ENCODE measurements at places on chromosomes 1 and 21. TPM values are rescaled to one million over a fixed set of nuclear protein-coding genes. Genes with fewer than 3 reads are reported as not detected.

Gene ZNF436
- 4.9 TPM for polyA plus RNA-seq

Gene TRPM2
- polyA plus RNA-seq: 2.4 TPM

GRCh38 chr1:35646043-35646442, 4.7 kb upstream of the PSMB2 start:
- peaks cover 11% of the 10 kb centered on the region for H3K27me3 ChIP-seq
- no peaks in the 10 kb centered on the region for H3K36me3 ChIP-seq
- no peak for DNase-seq
- H3K27ac ChIP-seq: no peak overlapping the region

Gene CD2
- 440 TPM for polyA plus RNA-seq

DNA sequence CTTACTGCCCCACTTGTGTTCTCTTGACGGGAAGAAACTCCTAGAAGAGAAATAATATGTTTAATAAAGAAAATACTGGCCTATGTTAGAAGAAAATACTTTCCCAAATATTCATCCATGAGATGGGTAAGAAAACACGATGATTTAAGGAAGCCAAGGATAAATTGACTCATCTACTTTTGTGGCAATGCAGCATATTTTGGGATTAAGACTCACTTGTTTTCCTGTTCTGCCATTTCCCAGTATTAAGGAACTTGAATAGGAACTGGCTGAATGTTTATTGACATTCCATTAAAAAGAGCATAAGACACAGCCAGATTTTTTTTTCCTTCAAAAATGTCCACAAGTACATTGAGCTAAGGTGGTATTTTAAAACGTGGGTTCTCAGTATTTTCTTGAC, 10.9 kb upstream of the ADAMTS5 start:
- no peaks in the 10 kb centered on the region for H3K36me3 ChIP-seq
- H3K27ac ChIP-seq: no peak overlapping the region
- no peaks in the 10 kb centered on the region for H3K4me1 ChIP-seq
- H3K27me3 ChIP-seq: no peaks in the 10 kb centered on the region
- H3K4me3 ChIP-seq: no peak overlapping the region

Gene OLIG2
- polyA plus RNA-seq: not detected
